ENCODE measurements at places on chromosomes 16 and 17. TPM values are rescaled to one million over a fixed set of nuclear protein-coding genes. Genes with fewer than 3 reads are reported as not detected.

The KRTAP2-1 gene
- total RNA-seq, result not detected

The TNFSF13 gene
- 25.7 TPM for total RNA-seq

The NGFR gene
- 0.66 TPM for total RNA-seq

The KCTD19 gene
- total RNA-seq, result 3.8 TPM

The TBX6 gene
- total RNA-seq, result 3.6 TPM

The NLRC5 gene
- total RNA-seq, result 42.3 TPM

The HAS3 gene
- total RNA-seq, result 33.2 TPM

The ZNF624 gene
- 2.3 TPM for total RNA-seq

GRCh38 chr17:17722906-17723353 lies 41.7 kb downstream of the RAI1 start:
- H3K27me3 ChIP-seq, result no peaks in the 10 kb centered on the region
- H3K4me3 ChIP-seq, result no peak overlapping the region
- DNase-seq, result no peak

DNA sequence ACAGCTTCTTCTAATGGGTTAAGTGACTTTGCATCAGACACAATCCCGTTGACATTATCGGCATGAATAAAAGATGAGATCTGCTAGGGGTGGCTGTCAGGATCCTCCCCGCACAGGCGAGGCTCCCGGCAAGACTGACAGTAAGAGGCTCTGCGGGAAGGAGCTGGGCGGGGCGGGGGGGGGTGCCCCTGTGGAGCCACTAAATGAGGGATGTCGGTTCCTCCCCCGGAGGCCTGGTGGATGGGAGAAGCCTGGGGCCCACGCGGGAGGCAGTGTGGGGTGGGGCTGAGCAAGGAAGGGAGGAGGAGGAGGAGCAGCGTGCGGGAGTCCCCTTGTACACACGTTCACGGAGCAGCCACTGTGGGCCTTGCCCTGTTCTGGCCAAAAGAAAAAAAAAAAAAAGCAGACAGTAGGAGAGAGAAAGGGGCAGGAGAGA lies 190.9 kb upstream of the GSE1 start:
- peaks cover 38% of the 10 kb centered on the region for H3K4me1 ChIP-seq
- H3K36me3 ChIP-seq, result no peaks in the 10 kb centered on the region
- H3K27ac ChIP-seq, result no peak overlapping the region
- peak; percentile 25 for DNase-seq
- peak overlapping the region; percentile 44 for H3K4me3 ChIP-seq

- H3K27me3 ChIP-seq, result no peaks in the 10 kb centered on the region
- DNase-seq, result no peak
- H3K27ac ChIP-seq, result no peak overlapping the region
- no peaks in the 10 kb centered on the region for H3K4me1 ChIP-seq
These were observed 27.7 kb downstream of the CDIP1 start for GRCh38 chr16:4510747-4511426.

DNA sequence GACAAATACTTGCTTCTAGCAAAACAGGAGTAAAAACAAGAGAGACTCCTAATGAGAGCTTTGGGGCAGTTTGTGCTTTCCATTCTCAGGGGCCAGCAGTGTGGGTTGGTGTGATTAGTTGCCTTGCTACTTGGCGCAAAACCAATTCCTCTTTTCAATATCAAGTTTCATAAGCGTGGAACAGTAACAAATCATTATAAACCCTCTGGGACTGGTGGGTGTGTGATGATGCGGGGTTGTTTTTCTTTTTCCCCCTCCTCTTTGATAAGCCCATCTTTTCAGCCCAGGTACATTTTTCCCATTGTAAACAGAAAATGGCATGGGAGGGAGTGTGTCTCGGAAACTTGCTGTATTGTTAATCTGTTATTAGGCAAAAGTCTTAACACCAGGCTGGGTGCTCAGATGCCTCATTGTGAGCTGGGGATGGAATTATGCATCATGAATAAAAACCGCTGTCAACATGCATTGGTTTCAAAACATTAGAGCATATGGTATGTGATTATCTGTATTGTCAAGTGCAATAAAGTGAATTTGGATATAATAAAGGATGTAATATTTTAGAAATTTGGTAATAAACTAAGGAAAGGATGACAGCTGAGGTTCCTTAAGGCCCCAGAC lies 166.4 kb downstream of the CCDC182 start:
- H3K36me3 ChIP-seq, result no peaks in the 10 kb centered on the region
- H3K27me3 ChIP-seq, result no peaks in the 10 kb centered on the region
- H3K4me3 ChIP-seq, result no peak overlapping the region
- H3K4me1 ChIP-seq, result no peaks in the 10 kb centered on the region

- peak; percentile 73 for DNase-seq
- H3K36me3 ChIP-seq, result no peaks in the 10 kb centered on the region
- no peak overlapping the region for H3K4me3 ChIP-seq
- H3K4me1 ChIP-seq, result peaks cover 9% of the 10 kb centered on the region
These were observed 18.2 kb upstream of the NXPH3 start for GRCh38 chr17:49557312-49558024.

- no peaks in the 10 kb centered on the region for H3K4me1 ChIP-seq
- no peak for DNase-seq
- H3K27ac ChIP-seq, result no peak overlapping the region
- H3K27me3 ChIP-seq, result no peaks in the 10 kb centered on the region
These were observed 110.2 kb upstream of the C17orf78 start for GRCh38 chr17:37265446-37266173.

DNA sequence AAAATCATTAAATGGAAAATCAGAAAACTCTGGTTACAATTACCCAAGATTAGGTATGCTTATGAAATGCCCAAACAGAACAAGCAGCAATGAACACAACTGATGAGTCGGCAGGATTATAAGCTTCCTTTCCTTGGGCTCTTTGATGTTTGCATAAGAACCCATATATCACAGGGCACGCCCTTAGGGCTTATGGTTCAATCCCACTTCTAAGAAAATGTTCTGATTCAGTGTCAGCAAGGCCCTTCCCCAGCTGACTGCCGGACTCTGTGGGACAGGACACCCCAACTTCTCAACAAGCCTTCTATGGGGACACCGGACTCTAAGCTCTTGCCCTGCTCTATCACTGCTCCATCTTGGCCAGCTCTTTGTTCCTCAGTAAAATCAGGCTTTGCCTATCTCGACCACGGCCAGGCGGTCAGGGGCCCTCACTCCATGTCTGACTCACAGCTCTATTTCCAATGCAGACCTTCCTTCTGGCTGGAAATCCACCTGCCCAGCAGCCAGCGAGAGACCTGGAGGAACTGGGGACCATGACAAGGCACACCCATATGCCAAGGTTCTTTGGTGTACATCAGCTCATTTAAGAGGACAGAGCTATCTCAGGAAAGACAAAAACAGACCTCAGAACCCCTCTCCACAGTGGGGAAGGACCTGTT lies 26.8 kb downstream of the LITAFD start:
- peaks cover 34% of the 10 kb centered on the region for H3K4me1 ChIP-seq
- H3K27ac ChIP-seq, result no peak overlapping the region
- H3K36me3 ChIP-seq, result peaks cover 72% of the 10 kb centered on the region
- no peak for DNase-seq
- no peak overlapping the region for H3K4me3 ChIP-seq

DNA sequence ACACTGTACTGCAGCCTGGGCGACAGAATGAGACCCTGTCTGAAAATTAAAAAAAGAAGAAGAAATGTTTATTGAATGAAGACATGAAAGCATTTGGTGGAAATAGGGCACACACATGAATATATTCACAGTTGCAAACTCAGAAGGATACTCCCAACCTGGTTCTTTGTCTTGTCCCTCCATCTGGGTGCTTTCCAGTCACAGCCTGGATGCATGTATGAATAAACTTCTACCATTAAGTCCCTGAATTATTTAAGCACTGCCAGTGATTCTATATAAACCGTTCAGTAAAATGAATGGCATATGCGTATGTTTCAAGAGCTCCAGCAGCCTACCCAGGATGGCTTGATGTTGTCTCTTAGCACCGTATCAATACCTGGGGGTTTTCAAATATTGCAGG lies 591.1 kb downstream of the WWOX start:
- H3K4me3 ChIP-seq, result no peak overlapping the region
- no peaks in the 10 kb centered on the region for H3K4me1 ChIP-seq
- H3K27me3 ChIP-seq, result no peaks in the 10 kb centered on the region
- no peak overlapping the region for H3K27ac ChIP-seq
- no peak for DNase-seq
- H3K36me3 ChIP-seq, result no peaks in the 10 kb centered on the region

DNA sequence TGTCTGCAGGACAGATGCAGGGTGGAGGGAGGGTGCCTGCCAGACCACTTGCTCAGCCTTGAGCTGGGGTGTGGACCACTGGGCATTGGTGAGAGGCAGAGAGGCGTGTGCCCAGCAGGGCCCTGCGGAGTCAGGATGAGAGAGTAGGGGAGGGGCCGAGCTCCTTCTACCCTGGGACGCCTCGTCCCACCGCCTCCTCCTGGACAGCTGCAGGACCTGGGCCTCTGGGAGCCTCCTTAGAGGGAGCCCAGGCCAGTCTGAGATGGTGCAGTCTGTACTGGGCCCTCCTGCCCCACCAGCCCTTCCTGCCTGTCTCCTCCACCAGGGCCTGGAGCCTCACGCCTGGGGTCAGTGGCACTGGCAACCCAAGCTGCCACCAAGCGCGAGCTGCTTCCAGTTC lies 35.9 kb upstream of the ACSF3 start:
- H3K36me3 ChIP-seq, result peaks cover 26% of the 10 kb centered on the region
- H3K4me1 ChIP-seq, result peaks cover 10% of the 10 kb centered on the region
- no peak overlapping the region for H3K4me3 ChIP-seq
- no peak for DNase-seq

- no peaks in the 10 kb centered on the region for H3K36me3 ChIP-seq
- H3K4me1 ChIP-seq, result no peaks in the 10 kb centered on the region
- H3K4me3 ChIP-seq, result no peak overlapping the region
- H3K27me3 ChIP-seq, result peaks cover 31% of the 10 kb centered on the region
- no peak for DNase-seq
These were observed 38.8 kb downstream of the EFCAB5 start for GRCh38 chr17:29980261-29980660.

- peaks cover 21% of the 10 kb centered on the region for H3K4me1 ChIP-seq
- H3K27ac ChIP-seq, result no peak overlapping the region
- H3K36me3 ChIP-seq, result peaks cover 71% of the 10 kb centered on the region
- H3K27me3 ChIP-seq, result no peaks in the 10 kb centered on the region
These were observed 9.8 kb downstream of the SLC16A3 start for GRCh38 chr17:82238472-82239201.

- H3K4me3 ChIP-seq, result no peak overlapping the region
- peaks cover 9% of the 10 kb centered on the region for H3K4me1 ChIP-seq
- H3K27me3 ChIP-seq, result peaks cover 29% of the 10 kb centered on the region
These were observed 11.5 kb downstream of the KCNG4 start for GRCh38 chr16:84228256-84228838.

DNA sequence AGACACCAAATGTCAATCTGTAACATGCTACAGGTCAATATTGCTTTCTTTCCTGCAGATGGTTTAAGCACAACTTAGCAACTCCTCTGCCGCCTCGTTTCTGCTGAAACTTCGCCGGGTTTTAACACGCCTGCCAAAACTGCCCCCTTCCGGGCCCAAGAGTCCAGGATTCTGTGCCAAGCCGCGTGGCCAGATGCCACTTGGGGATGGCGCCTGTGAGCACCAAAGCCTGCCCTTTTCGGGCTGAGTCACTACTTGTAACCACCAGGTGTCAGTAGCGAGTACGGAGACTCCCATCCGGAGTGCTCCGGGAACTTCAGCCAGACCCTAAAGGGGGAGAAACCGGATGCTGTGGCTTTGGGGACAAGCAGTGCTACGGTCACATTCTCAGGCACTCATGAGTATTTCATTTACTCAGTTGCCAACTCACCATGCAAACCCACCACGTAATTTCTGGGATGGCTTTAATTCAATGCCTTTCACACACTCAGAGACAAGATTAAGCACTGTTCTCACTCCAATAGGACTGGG lies 7.8 kb downstream of the PMP22 start:
- peaks cover 4% of the 10 kb centered on the region for H3K4me1 ChIP-seq
- peaks cover 16% of the 10 kb centered on the region for H3K27me3 ChIP-seq
- H3K36me3 ChIP-seq, result no peaks in the 10 kb centered on the region
- H3K27ac ChIP-seq, result no peak overlapping the region
- peak; percentile 69 for DNase-seq

GRCh38 chr16:9679213-9679767 lies 502.9 kb downstream of the GRIN2A start:
- no peak for DNase-seq
- no peaks in the 10 kb centered on the region for H3K36me3 ChIP-seq
- H3K27ac ChIP-seq, result no peak overlapping the region
- peaks cover 43% of the 10 kb centered on the region for H3K4me1 ChIP-seq
- peaks cover 15% of the 10 kb centered on the region for H3K27me3 ChIP-seq

DNA sequence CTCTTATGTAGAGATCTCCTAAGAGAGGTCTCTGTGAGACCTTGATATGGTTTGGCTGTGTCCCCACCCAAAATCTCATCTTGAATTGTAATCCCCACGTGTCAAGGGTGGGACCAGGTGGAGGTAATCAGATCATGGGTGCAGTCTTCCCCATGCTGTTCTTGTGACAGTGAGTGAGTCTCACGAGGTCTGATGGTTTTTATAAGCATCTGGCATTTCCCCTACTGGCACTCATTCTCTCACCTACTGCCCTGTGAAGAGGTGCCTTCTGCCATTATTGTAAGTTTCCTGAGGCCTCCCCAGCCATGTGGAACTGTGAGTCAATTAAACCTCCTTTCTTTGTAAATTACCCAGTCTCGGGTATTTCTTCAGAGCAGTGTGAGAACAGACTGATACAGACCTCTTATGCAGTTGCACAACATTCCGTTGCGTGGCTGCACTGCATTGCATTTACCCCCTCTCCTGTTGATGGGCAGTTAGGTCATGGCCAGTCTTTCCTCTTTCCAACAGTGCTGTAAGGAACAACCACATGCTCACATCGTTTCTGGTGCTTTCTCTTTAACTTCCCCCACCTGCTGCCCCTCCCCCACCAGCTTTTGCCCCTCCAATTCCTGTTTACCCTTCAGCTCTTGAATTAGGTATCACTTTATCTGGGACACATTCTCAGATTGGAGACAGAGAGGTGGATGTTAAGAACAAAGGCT lies 43.6 kb upstream of the MED9 start:
- H3K4me1 ChIP-seq, result no peaks in the 10 kb centered on the region
- no peak overlapping the region for H3K4me3 ChIP-seq
- no peak overlapping the region for H3K27ac ChIP-seq
- no peak for DNase-seq

Measured in Calu3 (cell line).